ENCODE measurements at places on chromosomes 6 and 20.
A peak's percentile ranks its signal among the peaks of the same experiment; 100 is the strongest.

- DNase-seq, result no peak
Measured at GRCh38 chr20:39939241-39939865, 749.7 kb downstream of the MAFB start.

GRCh38 chr6:12110523-12111362, 98.6 kb downstream of the HIVEP1 start:
- no peak for DNase-seq

DNA sequence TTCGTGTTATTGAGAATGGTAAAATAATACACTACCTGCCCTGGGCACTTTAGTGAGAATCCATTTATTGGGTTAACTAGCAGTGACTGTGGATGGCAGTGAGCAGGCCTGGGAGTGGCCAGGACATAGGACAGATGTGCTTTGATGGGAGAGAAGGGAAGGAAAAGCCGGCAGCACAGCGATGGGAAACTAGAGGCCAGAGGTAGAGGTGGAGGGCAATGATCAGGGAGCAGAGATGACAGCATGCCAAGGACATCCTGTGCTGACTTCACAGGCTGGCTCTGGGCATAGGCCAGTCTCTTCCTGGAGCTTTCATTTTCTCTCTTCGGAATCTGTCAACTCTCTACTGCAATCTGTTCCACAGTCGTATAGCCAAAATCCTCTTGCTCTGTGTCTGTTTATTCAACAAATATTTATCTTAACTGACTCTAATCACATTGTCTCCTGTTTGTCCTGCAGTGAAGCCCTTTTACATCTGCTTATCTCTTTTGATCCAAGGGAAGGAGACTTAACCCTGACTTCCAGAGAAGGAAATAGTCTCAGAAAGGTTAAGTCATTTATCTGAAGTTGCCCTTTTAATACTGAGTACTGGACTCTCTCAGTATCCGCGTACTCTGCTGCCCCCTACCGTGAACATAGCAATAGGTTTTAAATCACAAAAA, 18.4 kb upstream of the MMP24 start:
- peak; percentile 71 for DNase-seq

DNA sequence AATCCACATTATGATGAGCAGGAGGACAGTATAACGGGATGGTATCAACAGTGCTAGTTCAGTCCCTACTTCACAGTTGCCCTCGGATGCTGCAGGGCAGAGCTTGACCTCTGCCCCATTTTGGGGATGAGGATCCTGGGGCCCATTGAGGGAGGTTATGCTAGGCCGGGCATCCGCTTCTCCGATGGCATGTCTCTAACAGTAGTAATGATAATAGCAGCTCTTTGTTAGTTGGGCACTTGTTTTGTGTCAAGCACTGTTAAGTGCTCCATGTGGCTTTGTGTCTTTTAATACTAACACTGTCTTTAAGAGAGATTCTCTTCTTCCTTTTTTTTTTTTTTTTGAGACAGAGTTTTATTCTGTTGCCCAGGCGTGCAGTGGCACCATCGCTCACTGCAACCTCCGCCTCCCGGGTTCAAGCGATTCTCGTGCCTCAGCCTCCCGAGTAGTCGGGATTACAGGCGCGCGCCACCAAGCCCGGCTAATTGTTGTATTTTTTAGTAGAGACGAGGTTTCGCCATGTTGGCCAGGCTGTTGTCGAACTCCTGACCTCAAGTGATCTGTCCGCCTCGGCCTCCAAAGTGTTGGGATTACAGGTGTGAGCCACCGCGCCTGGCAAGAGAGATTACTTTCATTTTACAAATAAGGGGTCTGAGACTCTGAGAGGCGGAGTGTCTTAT, 1.1 kb downstream of the MAPRE1 start:
- DNase-seq, result no peak

- DNase-seq, result no peak
Measured at GRCh38 chr6:2947445-2947844, 23.9 kb downstream of the SERPINB6 start.

DNA sequence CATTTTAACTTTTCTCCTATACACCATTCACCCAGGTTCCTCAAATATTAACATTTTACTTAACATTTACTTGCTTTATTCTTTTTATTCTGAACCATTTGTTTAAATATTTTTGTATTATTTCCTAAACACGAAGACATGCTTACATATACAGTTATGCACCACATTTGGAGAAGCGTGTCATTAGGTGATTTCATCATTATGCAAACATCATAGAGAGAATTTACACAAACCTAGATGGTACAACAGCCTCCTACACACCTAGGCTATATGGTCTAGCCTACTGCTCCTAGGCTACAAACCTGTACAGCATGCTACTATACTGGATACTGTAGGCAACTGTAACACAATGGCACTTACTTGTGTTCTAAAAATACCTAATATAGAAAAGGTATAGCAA, 6.6 kb downstream of the TDP2 start:
- no peak for DNase-seq

DNA sequence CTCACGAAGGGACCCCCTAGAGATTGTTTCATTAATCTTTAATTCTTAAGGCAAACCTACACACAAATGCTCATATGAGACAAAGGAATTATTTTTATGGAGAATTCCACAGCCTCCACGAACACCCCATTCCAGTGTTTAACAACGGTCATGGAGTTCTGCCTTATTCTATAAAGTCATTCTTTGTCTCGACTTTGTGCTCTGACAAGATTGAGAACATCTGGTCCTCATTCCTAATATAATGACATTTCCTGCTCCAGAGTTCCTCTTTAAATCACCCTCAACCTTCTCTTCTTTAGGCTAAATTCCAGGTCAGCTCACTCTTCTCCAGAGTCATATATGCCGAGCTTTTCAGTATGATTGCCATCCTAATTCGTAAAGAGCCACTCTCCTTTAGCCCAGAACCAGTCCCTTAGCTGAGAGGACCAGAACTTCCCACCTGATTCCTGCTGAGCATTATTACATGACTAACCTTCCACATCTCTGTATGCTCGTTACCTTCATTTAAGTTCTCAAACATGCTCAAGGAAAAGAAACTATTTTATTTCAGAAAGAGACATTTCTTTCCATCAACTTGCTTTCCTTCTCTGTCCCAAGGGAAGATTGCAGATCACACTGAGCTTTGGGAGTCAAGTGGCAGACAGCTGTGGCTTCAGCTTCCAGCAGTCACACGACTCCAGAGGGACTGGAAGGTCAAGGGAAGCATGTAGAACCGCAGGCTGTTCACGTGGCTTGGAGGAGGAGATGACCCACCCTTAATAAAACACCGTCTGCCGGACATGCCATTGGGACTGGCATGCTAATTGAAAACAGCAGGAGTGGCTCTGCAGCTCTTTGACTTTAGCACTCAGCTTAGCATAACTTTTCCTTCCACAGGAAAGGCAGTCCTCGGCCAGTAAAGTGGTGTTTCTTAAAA, 467.1 kb upstream of the HSF2 start:
- peak; percentile 19 for DNase-seq

- DNase-seq, result no peak
Measured at GRCh38 chr6:156729248-156729647, 47.9 kb upstream of the ARID1B start.

GRCh38 chr6:34239500-34239825, 2.8 kb downstream of the HMGA1 start:
- DNase-seq, result no peak

DNA sequence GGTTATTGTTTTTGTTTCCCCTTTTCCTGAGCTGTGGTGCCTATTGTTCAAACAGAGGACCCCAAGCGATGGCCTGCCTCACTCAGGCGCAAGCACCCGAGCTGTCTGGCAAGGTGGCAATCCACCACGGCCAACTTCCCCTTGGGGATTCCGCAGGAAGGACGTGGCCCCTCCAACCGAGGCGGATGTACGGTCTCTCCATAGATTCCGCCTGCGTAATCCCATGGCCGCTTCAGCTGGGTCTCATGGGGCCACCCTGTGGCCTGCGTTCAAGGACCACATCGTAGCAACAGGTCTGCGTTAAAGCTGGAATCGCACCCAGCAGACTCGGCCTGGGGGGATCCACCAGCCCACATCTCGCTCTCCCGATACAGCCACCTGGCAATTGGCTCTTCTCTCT, 79.9 kb downstream of the CEBPB start:
- no peak for DNase-seq

DNA sequence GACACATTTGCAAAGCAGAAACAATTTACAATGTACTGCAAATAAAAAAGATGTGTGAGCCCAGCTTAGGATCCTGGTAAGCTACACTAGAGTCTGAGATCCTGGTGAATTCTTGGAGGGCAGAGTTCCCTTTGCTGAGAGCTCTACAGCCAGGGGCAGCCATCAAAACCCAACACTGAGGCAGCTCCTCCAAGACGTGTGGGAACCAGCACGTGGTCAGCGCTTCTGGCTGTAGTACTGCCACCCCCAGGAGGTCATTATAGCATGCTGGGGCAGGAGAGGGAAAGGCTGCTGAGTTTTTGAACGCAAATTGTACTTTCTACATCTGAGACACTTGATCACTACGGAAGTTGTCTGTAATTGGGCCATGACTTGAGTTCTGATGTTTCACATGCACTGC, 131.5 kb downstream of the INSM1 start:
- DNase-seq, result no peak

GRCh38 chr20:916125-916799, at the start of gene ANGPT4:
TSS of gene ANGPT4 (minus strand) at chr20:916334. CDS start at chr20:916214, 120 bp downstream.
- DNase-seq, result no peak

DNA sequence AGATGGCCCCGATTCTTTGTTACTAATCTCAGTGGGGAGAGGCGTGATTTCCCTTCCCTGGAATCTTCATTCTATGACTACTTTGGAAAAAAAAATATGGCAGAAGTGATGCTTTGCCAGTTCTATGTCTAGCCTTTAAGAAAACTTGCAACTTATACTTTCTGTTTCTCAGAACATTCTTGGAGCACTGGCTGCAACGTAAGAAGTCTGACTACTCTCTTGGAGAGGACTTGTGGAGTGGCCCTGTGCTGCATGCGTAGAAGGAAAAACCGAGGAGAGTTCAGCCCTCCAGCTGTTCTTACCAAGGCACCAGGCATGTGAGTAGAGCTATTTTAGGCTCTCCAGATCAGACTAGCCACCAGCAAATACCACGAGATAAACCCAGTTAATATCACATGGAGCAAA, 77.6 kb upstream of the STXBP5 start:
- no peak for DNase-seq

DNA sequence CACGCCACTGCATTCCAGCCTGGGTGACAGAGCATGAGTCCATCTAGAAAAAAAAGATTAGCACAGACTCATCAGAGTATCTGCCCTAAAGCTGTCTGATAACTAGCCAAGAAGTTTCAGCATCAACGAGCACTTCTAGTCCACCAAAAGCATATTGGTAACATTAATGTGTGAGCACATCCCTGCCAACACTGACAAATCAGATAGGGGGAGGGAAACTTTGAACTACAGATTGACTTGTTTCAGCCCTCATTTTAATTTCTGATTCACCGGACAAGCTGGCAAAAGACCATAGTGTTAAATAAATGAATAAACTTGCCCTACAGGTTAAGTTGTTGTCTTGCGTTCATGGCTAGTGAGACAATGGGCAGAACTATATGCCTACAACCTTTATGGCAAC, 7.7 kb upstream of the SEC63 start:
- no peak for DNase-seq

DNA sequence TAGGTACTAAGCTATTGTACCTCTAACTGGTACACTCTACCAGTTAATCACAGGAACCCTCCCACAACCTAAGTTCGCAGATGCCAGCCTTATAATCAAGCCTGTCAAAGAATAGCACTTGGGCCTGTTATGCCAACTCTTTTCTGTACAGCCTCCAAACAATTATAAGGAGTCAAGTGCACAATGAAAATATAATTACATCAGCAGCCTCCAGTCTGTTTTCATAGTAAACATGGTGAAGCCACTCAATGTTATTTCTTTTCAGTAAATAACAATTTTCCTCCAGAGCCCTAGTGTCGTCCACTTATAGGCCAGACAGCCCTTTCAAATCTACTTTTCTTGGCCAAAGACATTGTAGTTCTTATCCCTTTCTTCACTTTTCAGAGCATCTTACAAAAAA, 82.7 kb upstream of the CARMIL1 start:
- no peak for DNase-seq

- DNase-seq, result no peak
Measured at GRCh38 chr20:36866164-36866563, 9.8 kb upstream of the TLDC2 start.

- no peak for DNase-seq
Measured at GRCh38 chr6:22751223-22751622, 181.9 kb downstream of the HDGFL1 start.

DNA sequence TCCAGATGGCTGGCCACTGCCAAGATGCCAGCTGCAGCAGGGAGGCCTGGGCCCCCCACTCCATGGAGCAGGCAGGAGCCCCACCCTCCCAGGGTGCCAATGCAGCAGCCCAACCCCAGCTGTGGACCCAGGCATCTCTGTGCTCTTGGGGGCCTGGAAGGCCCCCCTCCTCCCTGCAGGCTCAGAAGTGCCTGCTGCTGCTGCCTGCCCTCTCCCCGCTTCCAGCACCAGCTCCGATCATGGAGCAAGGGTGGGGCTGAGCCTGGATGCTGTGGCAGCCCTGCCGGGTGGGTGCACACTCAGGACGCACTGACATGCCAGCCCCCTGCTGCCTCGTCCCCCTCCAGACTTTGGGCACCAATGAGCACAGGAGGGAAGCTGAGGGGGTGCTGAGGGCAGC, 14.8 kb upstream of the ABCC10 start:
- DNase-seq, result peak; percentile 82

DNA sequence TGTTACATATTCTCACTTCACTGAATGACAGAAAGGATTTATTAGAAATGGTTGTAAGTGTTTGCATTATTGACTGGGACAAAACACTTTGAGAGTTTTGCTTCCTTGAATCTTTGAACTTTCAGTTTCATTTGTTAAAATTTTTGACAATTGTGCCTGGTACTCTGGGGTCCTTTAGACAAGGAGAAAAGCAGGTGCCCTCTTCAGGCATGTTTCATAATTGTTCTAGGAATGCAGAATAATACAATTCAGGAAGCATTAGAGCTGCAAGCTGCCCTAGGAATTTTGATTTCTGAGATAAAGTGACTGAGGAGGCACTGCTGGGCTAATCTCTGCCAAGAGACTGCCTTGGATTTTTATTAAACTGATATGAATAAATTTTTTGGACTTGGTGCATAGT, 49.7 kb downstream of the TOP1 start:
- peak; percentile 22 for DNase-seq

DNA sequence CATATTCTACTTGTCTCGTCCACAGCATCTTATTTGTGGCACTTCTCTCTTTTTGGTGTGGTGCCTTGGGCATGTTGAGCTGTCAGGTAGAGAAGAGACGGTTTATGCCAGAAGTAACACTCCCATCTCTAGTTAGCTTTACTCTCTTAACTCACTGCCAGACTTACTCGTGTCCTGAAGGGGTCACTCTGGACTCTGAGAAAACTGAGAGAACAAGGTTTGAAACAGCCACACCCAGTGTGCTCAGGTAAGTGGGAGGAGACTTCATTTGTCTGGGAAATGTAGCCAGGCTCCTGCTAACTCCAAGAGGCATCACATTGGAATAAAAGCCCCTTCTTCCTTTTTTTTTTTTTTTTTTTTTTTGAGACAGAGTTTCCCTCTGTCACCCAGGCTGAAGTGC, 360.8 kb downstream of the QKI start:
- DNase-seq, result no peak

Measured in NCI-H524 (cell line).